ENCODE measurements at places on chromosomes 5 and 9.

GRCh38 chr5:167512111-167512510 lies 779.3 kb upstream of the WWC1 start:
- no peak for DNase-seq

GRCh38 chr9:83956086-83956435 lies 24.0 kb downstream of the HNRNPK start:
- DNase-seq: peak; percentile 36

DNA sequence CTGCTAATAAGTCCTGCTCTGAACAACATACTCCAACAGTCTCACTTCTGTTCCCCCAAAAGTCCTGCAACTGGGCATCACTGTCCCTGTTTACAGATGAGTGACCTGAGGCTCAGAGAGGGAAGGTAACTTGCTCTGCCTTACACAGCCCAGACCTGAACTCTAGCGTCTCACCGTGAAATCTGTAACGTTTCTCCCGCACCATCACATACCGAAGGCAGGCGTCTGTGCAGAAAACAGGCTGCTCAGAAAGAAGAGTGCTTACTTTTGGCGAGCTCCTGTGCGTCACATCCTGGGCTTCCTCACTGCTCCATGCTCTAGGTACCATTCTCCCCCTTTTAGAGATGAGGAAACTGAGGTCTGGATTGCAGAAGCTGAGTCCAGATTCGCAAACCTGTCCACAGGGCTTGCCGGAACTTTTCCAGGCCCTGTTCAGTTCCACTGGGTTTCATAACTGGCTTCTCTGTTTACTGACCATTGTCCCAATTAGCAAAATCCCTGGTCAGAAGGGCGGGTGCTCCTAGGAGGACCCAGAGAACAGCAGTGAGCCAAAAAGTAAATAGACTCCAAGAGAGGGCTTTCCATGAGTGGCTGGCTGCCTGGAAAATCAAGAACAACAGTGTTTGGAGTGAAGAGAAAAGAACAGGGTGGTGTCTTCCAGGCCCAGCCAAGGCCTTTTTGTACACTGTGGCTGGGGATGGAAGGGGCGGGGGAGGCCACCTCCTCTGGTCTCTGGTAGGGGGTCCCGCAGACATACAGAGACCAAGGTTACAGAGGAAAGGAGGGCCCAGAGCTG lies 27.1 kb downstream of the GSN start:
- peak; percentile 89 for DNase-seq

DNA sequence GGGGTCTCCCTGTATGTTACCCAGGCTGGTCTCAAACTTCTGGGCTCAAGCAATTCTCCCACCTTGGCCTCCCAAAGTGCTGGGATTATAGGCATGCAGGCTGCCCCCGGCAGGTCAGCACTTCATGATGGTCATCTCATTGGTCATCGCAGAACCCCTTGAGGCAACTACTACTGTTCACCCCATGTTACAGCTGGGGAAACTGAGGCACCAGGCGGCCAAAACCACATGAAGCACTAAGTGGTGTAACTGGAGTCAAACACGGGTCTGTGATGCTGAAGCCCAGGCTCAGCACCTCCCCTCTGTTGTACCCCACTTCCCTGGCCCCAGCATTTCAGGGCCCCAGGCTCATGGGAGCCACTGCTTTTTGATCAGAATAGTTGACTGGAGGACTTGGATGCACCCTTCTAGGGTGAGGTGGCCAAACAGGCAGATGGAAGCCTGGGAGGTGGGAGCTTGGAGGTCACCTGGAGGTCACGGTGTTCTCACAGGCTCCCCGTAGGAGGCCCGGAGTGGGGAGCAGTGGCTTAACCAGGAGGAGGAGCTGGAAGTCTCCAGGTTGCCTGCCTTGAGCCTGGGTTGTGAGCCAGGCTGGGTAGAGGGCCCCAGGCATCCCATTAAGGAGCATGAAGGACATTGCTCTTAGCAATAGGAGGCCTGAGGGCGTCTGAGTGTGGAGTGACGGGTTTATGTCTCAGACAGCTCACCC lies 57.3 kb upstream of the RPL26L1 start:
- no peak for DNase-seq

DNA sequence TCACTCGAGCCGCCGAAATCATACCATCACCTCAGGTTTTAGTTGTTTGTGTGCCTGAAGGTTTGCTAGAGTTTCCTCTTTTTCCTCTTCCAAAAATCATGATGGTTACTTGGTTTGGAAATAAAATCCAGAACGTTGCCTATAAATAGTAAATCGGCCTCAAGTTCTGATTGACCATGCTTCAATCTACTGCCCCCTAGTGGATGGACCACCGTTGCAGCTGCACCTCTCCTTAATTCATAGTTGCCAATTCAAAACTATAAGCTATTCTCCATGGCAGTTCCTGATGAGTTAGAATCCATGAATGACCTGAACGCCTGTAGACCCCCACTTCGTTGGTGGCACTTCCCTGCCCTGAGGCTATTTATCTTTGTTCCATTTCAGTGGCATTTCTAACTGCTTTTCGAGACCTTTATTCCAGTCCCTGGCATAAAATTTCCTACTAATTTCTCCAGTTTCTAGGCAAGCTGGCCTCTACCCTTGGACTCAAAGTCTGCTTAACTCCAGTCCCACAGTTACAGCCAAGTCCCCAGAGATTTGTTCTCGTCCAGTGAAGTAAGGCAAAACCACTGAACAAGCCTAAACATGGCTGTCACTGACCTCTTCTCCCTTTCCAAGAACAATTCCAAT lies 422.6 kb downstream of the EFNA5 start:
- peak; percentile 73 for DNase-seq

- DNase-seq: peak; percentile 32
Observed at GRCh38 chr5:68435611-68436010, 220.1 kb downstream of the PIK3R1 start.

GRCh38 chr9:109455391-109455790 lies 42.7 kb downstream of the PTPN3 start:
- DNase-seq: no peak

- DNase-seq: no peak
Observed at GRCh38 chr5:149135536-149136201, 5.6 kb upstream of the ABLIM3 start.

DNA sequence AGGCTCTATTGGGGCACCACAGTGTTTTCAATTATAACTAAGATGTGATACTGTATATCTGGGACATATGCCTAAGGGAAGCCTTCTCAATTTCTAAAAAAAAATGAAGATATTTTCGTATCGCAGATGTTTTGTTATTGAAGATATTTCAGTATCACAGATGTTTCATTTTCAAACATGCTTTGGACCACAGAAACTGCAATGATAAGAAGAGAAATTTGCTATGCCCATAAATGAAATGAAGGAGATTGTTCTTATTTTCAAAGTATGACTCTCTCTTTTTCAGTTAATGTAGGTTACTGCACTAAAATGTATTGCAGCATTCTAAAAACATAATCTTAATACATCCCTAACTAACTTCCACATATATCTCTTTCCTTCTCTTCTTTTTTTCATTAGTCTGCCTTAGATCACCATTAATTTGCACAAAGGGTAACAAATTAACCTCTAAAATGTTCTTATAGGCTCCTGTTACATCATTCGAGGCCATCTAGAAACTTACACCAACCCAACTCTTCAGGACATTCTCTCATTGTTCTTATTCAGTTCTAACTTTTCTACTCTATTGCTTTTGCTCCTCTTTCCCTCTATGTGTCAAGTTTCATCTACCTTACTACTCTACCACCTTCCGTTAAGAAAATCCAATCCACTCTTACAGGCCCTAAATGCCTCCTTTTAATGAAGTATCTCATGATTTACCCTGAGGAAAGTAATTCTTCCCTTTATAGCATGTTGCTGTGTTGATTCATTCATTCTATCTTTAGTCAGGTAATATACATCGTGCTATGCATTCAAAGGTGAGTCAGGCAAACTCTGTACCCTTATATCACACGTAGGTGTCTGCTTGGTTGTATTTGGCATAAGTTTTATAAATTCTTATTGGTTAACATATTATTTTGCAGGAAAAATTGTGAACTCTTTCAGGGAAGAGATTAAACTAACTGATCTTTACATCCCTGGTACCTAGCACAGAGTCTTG lies 70.5 kb downstream of the ST8SIA4 start:
- no peak for DNase-seq

- DNase-seq: no peak
Observed at GRCh38 chr9:120892748-120893610, 16.0 kb upstream of the PHF19 start.

DNA sequence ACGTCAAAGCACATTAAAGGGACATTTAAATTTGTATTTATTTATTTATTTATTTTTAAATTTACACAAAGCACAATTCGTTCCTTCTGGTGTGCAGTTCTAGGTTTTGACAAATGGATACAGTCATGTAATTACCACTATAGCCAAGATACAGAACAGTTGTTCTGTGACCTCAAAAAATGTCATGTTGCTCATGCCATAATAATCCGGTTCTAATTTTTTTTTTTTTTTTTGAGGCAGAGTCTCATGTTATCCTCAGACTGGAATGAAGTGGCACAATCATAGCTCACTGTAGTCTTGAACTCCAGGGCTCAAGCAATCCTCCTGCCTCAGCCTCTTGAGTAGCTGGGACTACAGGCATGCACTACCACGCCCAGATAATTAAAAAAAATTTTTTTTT lies 7.8 kb downstream of the IGFBPL1 start:
- DNase-seq: no peak

DNA sequence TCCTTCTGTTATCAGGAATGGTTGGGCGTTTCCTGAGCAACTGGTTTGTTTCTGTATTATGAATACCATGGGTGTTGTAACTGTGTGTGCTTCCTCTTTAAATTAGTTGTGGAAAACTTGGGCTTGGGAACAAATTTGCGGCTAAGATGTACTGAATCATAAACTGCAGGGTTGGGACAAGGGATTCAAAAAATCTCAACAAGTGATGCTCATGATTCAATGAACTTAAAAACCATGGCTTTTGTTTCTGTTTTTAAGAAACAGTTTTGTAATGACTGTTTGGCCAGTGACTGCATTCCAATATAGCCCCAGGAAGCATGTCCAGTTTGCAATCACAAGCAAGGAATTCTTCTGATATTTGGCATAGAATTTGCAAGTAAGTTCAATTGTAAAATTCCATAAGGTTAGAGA lies 657.5 kb upstream of the WWC1 start:
- DNase-seq: no peak

All from tibial artery (tissue), 4 donors.